ENCODE measurements at places on chromosomes 4 and X.

GRCh38 chr4:53730031-53730805 lies 138.9 kb upstream of the LNX1 start:
- DNase-seq, result no peak

- no peak for DNase-seq
These were observed 112.9 kb upstream of the C1QTNF7 start for GRCh38 chr4:15314974-15315373.

DNA sequence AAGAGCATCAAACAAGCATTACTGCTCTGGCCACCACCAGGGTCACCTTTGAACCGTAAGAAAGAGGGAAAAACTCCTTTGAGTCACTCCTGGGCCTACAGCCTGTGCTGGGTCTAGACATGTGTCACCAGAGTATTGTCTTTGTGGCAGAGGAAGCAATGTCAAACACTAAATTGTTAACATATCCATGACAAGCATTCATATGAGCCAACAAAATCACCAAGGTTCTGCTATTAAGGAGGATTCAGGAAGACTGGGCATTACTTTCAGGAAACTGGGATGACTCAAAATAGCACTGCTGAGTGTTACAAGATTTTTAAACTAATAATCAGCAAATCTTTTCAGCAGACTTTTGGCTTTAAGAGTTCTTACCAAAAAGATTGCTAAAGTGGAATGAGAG lies 28.1 kb downstream of the LGI2 start:
- no peak for DNase-seq

- DNase-seq, result no peak
These were observed 102.2 kb downstream of the PTCHD1 start for GRCh38 chrX:23436875-23437274.

GRCh38 chr4:53967986-53968385 lies 96.4 kb downstream of the CHIC2 start:
- no peak for DNase-seq

- no peak for DNase-seq
These were observed 141.3 kb downstream of the FAT4 start for GRCh38 chr4:125456075-125456474.

DNA sequence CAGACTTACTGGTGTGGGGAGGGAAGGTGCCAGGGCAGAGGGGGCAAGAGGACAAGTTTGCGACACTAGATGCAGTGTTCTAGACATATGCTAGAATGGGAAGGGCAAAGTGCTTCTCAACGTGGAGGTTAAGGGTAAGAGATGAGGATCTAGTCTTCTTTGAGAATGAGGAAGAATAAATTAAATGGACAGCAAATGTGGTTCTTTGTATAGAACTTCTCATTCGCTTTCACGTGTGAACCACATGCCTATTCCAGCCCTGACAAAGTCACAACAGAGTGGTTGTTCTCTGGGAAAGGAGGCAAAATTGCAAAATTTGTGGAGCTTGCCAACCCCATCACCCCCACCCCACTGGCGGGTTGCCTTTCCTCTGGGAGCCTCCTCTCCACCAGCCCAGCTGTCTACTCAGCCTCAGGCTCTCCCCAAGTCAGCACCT lies 1.5 kb upstream of the ANXA5 start:
- peak; percentile 28 for DNase-seq

Measured in NB4 (cell line).